ENCODE measurements at places on chromosomes 16 and 17.

DNA sequence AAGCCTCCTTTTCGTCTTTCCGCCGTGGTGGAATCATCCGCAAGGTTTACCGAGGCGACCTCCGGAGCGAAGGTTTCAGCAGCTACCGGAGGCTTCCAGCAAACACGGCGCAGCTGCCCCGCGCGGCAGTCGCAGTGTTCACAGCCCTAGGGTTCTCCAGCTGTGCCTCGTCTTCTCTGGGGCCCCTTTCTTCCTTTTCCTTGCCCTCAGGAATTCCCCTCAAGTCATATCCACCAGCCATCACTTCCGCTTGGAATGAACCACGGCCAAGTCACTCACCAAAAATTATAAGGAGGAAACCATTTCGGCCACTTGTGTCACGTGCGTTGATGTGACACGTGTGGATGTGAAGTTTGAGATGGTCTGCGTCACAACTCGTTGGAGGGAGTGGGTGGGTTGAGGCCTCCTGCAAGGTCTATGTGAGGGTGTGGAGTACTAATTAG, 636 bp upstream of the ERN1 start:
- DNase-seq, result no peak

- DNase-seq, result no peak
These were observed 25.8 kb upstream of the CACNA1H start for GRCh38 chr16:1127101-1127500.

GRCh38 chr16:1812732-1813163, 13.9 kb downstream of the HAGH start:
- DNase-seq, result peak; percentile 82

- DNase-seq, result peak; percentile 59
These were observed at the start of gene B4GALNT2 for GRCh38 chr17:49132699-49133364. Gene B4GALNT2 (plus strand): TSS chr17:49132769. CDS start chr17:49132793, 24 bp downstream.

- peak; percentile 87 for DNase-seq
These were observed 51.8 kb downstream of the SMPD3 start for GRCh38 chr16:68396481-68396880.

DNA sequence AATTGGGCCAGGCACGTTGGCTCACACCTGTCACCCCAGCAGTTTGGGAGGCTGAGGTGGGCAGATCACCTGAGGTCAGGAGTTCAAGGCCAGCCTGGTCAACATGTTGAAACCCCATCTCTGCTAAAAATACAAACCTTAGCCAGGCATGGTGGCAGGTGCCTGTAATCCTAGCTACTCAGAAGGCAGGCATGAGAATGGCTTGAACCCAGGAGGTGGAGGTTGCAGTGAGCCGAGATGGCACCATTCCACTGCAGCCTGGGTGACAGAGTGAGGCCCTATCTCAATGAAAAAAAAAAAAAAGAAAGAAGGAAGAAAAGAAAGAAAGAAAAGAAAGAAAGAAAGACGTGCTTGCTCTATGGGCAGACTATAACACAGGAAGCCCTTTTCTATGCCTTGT, 84.4 kb downstream of the FOXL1 start:
- DNase-seq, result no peak

DNA sequence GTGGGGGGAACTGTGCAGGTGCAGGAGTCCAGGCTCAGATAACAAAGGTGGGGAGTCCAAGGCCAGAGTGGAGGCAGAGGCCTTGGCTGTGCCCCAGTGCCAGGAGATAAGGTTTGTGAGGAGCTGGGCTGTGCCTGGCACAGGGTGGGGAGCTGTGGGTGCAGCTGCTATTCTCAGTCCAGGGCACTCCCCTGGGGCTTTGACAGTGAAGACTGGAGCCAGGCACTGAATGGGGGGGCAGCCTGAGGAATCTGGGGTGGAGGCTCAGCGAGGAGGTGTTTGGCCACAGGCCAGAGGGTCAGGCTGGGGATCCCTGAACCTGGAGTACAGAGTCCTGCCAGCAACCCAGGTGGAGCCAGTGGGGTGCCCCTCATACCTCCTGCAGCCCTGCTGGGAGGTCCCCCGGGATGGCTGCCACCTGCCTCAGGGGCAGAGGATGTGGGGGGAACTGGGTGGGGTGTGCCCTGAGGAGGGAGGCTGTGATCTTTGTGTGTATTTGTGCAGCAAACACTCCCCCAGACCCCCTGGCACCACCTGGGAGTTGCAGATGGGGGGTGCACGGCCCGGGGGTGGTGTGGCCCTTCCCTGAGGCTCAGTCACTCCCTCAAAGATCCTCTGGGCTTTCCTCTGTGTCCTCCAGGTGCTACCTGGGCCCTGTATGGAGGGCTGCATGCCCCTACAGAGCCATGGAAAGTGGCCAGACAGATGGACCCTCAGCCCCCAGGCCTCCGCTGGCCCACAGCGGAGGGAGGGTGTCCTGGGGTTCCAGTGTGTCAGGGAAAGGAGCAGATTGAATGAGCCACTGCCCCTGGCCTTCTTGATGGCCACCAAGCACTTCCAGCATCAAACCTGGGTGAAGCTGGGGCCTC, 44.5 kb upstream of the SMPD3 start:
- DNase-seq, result no peak

DNA sequence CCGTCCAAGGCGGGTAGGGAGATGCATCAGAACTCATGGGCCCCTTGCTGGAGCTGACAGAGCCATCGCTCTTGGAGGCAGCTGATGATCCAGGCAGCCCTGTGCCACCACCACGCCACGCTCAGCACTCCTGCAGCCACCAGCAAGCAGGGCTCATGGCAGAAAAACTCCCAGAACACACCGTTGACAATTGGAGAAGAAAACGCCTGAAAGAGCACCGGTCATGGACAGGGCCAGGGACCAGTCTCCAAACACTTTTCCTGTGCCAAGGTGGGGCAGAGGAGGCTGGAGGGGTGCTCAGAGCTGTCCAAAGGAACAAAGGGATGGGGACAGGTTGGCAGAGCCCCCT, 132.2 kb downstream of the FOXL1 start:
- DNase-seq, result no peak

- DNase-seq, result no peak
These were observed 16.4 kb upstream of the MARCHF10 start for GRCh38 chr17:62824290-62825131.

Measured in activated CD4-positive, alpha-beta T cell treated with anti-CD3 and anti-CD28 coated beads, Interleukin-2, amount 10 ng/mL, durations not matched to agents 24 days and 14 days (primary cell).